ENCODE measurements at places on chromosomes 3 and 15.

GRCh38 chr15:39363761-39364586 lies 216.9 kb upstream of the THBS1 start:
- DNase-seq, result no peak

- DNase-seq, result no peak
These were observed 18.0 kb downstream of the SPCS1 start for GRCh38 chr3:52723935-52724334.

DNA sequence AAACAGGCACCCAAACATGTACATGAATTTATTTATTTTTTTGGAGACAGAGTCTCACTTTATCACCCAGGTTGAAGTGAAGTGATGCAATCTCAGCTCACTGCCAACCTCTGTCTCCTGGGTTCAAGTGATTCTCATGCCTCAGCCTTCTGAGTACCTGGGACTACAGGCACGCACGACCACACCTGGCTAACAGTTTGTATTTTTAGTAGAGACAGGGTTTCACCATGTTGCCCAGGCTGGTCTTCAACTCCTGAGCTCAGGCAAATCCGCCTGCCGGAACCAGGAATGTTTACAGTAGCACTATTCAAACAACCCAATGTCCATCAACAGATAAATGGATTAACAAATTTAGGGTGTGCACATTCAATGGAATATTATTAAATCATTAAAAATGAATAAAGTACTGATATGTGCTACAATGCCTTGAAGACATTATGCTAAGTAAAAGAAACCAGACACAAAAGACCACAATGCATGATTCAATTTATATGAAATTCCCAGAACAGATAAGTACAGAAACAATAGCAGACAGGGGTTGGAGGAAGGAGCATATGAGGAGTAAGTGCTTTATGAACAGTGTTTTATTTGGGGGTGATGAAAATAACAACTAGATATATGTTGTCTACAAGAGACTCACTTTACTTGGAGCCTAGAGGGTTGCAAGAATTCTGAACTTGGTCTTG lies 1.3 kb downstream of the LEO1 start:
- no peak for DNase-seq

DNA sequence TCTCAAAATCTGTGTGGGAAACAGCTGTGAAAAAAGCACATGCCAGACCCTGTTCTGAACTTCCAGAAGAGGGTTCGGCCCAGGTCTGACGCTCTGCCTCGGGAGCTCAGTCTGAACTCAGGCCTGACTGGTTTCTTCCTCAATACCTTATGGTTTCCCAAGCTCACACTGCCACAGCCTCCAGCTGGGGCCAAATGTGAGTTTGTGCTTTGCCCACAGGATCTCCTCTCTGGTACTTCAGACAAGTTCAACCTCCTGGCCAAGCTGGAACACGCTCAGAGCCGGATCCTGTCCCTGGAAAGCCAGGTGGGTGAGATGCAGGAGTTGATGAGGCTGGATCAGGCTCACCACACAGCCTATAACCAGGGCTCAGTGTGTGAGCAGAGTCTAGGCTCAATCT lies 33.8 kb downstream of the CYP11A1 start:
- no peak for DNase-seq

- DNase-seq, result no peak
These were observed 78.9 kb upstream of the TRIM42 start for GRCh38 chr3:140599009-140599408.

DNA sequence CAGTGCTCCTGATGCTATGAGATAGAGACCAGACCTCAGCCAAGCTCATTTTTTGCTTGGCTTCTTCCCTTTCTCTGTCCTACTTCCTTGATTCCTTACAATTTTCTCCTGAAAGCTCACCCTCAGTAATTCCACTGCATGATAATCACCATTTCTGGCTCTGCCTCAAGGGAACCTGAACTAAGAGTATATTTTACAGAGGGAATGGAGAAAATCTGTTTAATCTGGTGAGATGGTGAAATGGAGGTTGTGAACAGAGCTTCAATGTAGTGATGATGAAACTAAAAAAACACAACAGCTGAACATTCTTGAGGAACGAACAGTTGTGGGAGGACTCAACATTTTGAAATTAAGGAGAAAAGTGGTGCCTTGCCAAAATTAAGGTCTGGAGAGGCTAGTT lies 16.3 kb downstream of the HHLA2 start:
- no peak for DNase-seq

DNA sequence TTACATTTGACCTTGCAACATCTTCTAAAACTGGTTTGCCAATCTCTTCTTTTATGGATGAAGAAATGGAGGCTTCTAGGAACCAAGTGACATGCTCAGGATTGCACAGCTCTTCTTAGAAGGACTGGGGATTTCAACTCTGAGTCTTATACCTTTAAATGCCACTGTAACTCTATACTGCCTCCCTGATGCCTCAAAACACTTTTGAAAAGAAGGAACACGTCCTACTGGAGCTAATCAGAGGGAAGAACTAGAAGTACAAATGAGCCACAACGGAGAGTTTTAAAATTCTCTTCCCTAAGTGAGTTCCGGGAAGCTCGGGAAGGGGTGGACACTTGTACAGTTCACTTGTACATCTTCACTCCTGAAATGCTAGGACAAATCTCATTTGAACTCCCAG lies 949 bp upstream of the MITF start:
- DNase-seq, result no peak

DNA sequence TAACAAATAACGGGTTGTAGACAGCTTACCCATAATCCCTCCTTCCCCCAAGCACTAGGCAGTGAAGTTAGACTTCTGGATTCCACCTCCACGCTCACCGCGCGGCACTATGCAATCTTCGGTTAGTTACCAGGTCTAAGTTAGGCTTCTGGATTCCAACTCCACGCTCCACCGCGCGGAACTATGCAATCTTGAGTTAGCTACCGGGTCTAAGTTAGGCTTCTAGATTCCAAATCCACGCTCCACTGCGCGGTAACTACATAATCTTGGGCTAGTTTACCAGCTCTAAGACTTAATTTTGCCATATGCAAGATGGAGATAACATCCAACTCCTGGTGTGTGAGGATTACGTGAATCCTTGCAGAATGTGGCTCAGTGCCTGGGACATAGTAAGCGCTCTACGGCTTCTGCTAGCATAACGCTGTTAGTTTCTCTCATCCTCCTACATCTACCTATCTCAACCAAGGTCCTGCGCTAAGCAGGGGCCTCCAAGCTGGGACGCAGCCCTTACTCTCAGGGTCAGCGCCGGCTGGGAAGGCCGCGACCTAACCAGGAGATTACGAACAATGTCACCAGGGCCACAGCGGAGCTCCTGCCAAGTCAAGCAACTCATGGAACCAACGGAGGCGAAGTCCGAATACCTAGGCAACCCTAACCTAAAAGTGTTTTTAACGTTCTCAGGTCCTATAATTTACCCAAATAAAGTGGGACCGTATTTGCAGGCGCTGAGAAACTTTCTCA lies 497 bp upstream of the RPLP1 start:
- no peak for DNase-seq

GRCh38 chr3:22734756-22735155 lies 468.4 kb upstream of the UBE2E2 start:
- no peak for DNase-seq

DNA sequence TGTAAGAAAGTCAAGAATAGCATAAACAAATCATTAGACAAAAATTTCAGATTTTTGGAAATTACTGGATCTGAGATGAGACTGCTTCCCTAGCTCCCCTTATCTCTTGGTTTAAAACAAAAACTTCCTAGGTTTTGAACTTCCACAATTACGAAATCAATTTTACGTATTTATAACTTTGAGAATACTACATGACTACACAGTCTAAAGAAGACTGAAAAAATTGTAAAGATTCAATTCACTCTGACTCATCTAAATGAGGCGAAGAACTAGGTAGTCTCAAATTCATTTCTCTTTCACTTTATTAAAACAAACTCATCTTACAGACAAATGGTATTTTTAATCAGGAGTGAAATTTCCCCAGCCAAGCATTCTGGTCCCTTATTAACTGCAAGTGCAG lies 10.3 kb downstream of the CCDC54 start:
- DNase-seq, result no peak

- DNase-seq, result no peak
These were observed 1045.5 kb upstream of the NR2F2 start for GRCh38 chr15:95284933-95285421.

GRCh38 chr3:54085936-54086335 lies 36.4 kb upstream of the CACNA2D3 start:
- no peak for DNase-seq

GRCh38 chr15:99485153-99485961 lies 80.4 kb upstream of the MEF2A start:
- no peak for DNase-seq

- DNase-seq, result no peak
These were observed 54.6 kb downstream of the EMC4 start for GRCh38 chr15:34279368-34279767.

DNA sequence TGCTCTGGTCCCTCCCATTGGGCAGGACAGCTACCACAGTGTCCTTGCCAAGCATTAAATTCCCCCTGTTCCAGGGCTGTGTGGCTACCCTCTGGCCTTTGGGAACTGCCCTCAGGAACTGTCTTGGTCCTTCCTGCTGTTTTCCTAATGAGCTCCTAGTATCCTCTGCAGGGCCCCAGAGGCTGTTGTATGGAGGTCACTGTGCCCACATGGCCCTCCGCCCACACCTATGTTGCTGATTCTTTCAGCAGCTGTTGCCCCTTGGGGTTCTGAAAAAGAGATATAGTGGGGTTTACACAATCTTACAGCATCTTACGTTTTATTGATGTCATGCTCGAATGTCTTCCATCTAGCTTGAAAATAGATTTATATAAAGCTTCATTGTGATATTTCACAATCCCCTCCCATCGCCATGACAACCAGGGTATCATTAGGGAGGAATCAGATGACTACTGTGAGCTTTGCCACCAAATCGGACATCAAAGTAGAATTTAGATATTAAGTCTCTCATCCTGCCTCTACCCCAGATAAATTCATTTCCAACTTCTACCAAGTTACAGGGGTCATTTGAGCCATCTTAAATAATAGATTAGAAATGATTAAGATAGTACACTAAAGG lies 97.1 kb upstream of the NR2E3 start:
- DNase-seq, result no peak

DNA sequence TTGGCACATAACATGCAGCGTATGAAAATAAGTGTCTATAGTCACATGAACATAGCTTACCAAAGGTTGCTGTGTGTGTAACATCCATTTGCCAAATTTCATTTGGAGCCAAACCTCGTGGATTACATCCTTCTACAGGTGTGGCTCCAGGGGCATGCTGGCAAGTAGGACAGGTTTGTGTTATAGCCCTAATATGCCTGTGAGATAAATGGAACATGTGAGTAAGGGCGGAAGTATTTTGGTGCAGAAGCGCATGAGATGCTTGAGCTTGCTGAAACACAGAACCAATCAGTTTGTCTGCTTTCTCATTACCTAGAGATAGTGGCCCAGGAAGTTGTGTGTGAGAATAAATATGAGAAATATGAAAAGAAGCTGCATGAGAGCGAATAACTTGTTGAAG lies 21.8 kb upstream of the XCR1 start:
- DNase-seq, result no peak

DNA sequence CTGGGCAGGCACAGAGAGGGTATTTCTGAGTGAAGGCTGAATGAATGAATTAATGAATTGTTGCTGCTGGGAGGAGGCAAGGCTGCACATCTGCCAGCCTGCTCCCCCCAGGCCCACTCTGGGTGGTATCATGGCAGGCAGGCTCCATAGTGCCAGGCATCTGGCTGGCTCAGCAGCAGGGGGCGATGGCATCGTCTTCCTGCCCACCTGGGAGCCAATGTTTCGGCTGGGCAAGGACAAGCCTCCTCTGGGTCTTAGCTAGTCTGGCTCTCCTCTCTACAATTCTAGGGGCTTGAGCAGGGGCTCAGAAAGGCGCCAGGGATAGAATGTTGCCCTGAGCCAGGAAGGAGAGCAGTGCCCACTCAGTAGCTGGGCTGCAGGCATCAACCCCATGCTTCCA lies 1.7 kb upstream of the TLR9 start:
- DNase-seq, result no peak

DNA sequence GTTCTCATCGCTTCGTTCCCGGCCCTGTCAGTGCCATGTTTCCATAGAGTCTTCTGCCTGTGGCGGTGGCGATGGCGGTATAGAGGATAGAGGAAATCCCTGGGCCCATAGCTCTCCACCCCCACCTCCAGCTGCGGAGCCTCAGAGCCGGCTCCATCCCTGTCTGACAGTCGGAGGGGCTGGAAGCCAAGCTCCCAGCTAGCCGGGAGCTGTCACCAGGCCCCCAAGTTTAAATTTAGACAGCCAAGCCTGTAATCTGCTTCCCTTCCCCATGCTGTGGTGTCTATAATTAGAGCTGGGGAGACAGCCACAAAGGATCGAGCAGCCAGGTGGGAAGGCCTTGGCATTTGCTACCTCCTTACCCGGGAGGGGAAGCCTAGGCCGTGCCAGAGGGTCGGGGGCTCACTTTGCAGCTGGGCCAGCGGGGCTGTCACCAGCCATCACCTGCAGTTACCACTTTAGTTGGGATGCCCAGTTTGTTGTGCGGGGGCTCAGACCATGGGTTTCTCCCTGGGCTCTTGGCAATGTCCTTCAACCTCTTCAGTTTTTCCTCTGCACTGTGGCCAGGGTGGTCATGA lies 56.3 kb upstream of the SEC13 start:
- DNase-seq, result no peak

- no peak for DNase-seq
These were observed 428.9 kb upstream of the IL12A start for GRCh38 chr3:159559771-159560170.

- no peak for DNase-seq
These were observed 5.5 kb downstream of the ARHGEF3 start for GRCh38 chr3:56796202-56796601.

DNA sequence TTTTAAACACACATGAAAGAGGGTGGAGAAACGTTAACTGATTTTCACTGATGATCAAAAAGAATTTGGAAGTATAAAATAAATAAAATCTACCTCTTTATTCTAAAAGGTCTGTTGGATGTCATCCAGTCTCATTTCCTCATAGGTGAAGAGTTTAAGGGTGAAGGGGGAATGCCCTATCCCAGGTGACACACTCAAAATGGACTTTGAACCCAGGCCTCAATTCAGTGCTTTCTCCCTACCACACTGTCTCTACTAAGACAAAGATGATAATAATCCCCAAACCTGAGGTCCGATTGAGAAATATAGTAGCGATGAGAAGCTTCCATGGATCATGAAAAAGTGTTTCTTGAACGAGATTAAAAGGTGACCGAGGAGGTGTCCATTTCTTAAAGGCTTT lies 5.1 kb upstream of the EFCAB12 start:
- DNase-seq, result no peak

- no peak for DNase-seq
These were observed 282.1 kb downstream of the RPLP1 start for GRCh38 chr15:69734699-69735098.

- no peak for DNase-seq
These were observed 5.2 kb upstream of the RLBP1 start for GRCh38 chr15:89226359-89227221.

DNA sequence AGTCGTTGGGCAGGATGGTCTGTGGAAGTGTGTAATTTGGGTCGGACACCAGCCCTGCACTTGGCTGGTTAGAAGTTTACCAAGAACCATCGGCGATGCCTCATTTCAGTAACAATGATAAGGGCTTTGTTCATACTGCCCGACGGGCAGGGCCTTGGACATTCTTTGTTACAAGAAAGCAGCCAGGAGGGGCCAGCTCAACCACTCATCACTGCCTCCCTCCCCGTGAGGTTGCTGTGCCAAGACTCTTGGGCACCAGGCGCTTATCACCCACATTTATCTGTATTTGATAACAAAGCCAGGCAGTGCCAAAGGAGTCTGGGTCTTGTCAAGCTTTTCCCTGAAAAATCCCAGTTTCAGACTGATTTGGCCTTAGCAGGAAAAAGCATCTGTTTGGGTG lies 235.0 kb downstream of the ADAMTS17 start:
- DNase-seq, result no peak

GRCh38 chr3:54087581-54088410 lies 34.6 kb upstream of the CACNA2D3 start:
- no peak for DNase-seq

- DNase-seq, result no peak
These were observed 17.0 kb downstream of the ACAP2 start for GRCh38 chr3:195425849-195426248.
